Transverse colon (tissue), 4 donors: ENCODE measurements at places on chromosomes 1 and 21. TPM values are rescaled to one million over a fixed set of nuclear protein-coding genes. Genes with fewer than 3 reads are reported as not detected.
A peak's percentile ranks its signal among the peaks of the same experiment; 100 is the strongest.

The WLS gene
- total RNA-seq = 69.9 TPM

The DIRAS3 gene
- not detected for total RNA-seq

- no peaks in the 10 kb centered on the region for H3K36me3 ChIP-seq
- H3K27ac ChIP-seq = no peak overlapping the region
- H3K4me1 ChIP-seq = no peaks in the 10 kb centered on the region
- H3K27me3 ChIP-seq = no peaks in the 10 kb centered on the region
- DNase-seq = no peak
- H3K4me3 ChIP-seq = no peak overlapping the region
Measured at GRCh38 chr1:243549108-243549507, 293.3 kb downstream of the SDCCAG8 start.

GRCh38 chr1:82778612-82779011, 977.9 kb downstream of the ADGRL2 start:
- no peak overlapping the region for H3K4me3 ChIP-seq
- H3K4me1 ChIP-seq = no peaks in the 10 kb centered on the region
- no peak for DNase-seq

DNA sequence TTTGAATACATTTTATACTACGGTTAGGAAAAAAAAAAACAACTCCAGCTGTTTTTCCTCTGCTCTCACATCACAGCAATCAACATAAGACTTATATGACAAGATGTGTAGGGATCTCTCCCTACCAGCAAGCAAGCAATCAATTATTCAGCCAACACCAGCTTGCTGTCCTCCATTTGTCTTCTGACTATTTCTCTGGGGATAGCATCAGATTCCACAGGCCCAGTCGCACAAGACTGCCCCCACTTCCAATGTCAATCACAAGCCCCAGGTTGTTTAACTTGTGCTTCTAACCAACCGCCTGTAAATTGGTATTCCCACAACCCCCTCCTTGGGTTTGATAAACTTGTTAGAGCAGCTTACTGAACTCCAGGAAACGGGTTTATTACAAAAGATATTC, 873.1 kb upstream of the TMPRSS15 start:
- no peak for DNase-seq
- no peaks in the 10 kb centered on the region for H3K36me3 ChIP-seq
- H3K27me3 ChIP-seq = no peaks in the 10 kb centered on the region
- no peak overlapping the region for H3K4me3 ChIP-seq

- peaks cover 18% of the 10 kb centered on the region for H3K4me1 ChIP-seq
- H3K27ac ChIP-seq = peak overlapping the region; percentile 70
- no peaks in the 10 kb centered on the region for H3K36me3 ChIP-seq
- no peak for DNase-seq
- H3K4me3 ChIP-seq = no peak overlapping the region
Measured at GRCh38 chr1:184535191-184535970, 148.6 kb downstream of the C1orf21 start.

DNA sequence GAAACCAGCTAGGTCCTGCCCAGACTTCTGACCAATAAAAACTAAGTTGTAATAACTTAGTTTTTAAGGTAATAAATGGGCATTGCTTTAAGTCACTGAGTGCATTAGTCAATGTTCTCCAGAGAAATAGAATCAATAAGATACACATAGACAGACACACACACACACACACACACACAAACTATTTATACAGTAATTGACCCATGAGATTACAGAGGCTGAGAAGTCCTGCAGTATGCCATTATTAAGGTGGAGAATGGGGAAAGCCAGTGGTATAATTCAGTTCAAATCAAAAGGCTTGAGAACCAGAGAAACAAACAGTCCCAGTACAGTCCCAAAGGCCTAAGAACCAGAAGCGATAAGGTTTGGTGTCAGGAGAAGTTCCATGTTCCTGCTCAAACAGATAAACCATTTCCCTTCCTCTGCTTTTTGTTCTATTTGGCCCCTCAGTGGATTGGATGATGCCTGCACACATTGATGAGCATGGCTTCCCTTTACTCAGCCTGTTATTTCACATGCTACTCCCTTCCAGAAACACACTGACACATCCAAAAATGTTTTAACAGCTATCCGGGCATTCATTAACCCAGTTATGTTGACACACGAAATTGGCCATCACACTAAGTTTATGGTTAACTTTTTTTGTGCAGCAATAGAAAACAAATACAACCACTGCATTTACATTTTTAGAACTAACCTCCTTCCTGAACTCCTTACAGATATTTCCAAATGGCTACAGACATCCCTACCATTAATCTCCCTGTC, 828.2 kb upstream of the NCAM2 start:
- no peaks in the 10 kb centered on the region for H3K36me3 ChIP-seq
- no peaks in the 10 kb centered on the region for H3K4me1 ChIP-seq
- H3K4me3 ChIP-seq = no peak overlapping the region
- H3K27ac ChIP-seq = no peak overlapping the region
- DNase-seq = no peak

- H3K4me3 ChIP-seq = no peak overlapping the region
- no peaks in the 10 kb centered on the region for H3K36me3 ChIP-seq
- no peak for DNase-seq
- no peaks in the 10 kb centered on the region for H3K4me1 ChIP-seq
Measured at GRCh38 chr21:45259206-45259840, 28.4 kb downstream of the POFUT2 start.
